ENCODE measurements at places on chromosomes 3 and 15.
A peak's percentile ranks its signal among the peaks of the same experiment; 100 is the strongest.

GRCh38 chr15:85545185-85545584 lies 164.8 kb downstream of the AKAP13 start:
- DNase-seq = no peak

DNA sequence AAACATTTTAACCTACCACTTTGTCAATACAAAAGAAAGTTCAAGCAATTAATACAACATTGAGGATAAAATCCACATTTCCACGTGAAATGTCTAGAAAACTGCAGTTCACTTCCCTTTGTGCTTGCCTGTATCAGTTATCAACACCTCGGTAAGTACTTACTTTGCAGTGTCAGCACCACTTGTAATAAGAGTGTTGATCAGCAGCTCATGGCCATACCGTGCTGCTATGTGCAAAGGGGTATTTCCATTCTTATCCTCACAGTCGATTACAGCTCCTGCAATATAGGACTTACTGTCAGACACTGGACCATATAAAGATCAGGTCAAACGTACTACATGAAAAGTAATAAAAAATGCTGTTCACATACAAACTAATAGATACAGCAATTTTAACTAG lies 84.4 kb downstream of the ANKRD28 start:
- no peak for DNase-seq

- no peak for DNase-seq
Measured at GRCh38 chr3:117553461-117553860, 843.9 kb downstream of the TUSC7 start.

DNA sequence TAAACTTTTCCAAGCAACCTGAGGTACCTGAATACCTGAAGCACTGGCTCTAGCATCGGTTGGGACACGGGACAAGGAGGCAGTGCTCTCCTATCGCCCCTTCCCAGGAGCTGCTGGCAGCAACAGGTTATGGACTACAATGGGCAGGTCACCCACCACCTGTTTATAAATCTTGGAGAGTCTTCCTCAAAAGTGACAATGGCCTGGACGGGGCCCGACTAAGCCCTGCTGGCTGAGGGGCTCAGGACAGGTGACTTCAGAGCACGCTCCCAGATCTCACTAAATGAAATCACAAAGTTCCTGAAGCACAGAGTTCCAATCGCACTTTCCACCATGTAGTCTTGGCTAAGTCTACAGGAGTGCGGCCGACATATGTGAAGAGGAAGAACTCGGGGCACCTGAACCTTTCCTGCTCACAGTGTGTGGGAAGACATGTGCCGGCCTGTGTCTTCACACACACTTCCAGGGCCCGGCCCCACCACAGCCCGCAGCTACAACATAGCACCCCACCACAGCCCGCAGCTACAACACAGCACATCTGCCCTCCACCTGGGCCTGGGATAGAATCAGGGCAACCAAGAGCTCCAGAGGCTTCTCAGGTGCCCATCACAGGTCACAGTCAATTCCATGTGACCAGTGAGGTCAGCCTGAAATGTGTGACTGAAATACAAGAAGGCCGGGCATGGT lies 12.9 kb downstream of the CYFIP1 start:
- no peak for DNase-seq

GRCh38 chr3:162938083-162938482 lies 1441.5 kb downstream of the OTOL1 start:
- DNase-seq = no peak

DNA sequence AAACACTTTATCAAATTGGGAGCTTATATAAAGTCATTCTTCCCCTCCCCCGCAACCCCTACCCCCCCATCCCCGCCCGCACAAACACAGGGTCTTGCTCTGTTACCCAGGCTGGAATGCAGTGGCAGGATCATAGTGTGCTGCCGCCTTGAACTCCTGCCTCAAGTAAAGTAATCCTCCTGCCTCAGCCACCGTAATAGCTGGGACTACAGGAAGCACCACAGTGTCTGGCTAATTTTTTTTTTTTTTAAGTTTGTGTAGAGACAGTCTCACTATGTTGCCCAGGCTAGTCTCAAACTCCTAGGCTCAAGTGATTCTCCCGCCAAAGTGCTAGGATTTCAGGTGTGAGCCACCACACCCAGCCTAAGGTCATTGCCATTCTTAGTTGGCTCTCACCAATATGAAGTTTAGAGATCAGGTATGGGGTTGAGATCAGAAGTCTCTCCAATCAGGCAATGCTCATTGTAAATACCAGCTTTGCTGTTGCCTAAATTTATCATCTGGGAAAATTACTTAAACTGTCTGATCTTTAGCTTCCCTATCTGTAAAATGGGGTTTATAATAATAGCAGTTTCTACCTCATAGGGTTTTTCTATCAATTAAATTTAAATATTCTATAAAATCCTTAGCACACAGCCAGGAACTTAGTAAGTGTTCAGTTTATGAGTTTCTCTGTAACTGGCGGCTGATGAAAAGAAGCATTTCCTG lies 60.3 kb downstream of the TGFBR2 start:
- no peak for DNase-seq

DNA sequence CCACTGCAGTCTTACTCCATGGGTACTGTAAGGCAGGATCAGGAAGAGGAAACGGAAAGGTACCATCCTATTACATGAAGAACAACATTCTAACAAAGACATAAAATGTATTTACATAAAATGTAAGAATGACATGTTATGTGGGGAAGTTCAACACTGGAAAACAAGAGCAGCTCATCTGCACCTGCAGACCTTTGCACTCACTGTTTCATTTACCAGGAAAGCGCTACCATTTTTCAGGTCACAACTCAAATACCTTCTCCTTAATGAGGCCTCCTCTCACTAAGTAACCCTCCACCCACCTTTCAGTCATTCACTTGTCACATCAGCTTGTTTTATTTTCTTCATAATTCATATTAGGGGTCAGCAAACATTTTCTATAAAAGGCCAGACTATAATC lies 2.6 kb downstream of the TMCC1 start:
- DNase-seq = no peak

GRCh38 chr3:184907681-184908649 lies 96.0 kb downstream of the VPS8 start:
- peak; percentile 36 for DNase-seq

DNA sequence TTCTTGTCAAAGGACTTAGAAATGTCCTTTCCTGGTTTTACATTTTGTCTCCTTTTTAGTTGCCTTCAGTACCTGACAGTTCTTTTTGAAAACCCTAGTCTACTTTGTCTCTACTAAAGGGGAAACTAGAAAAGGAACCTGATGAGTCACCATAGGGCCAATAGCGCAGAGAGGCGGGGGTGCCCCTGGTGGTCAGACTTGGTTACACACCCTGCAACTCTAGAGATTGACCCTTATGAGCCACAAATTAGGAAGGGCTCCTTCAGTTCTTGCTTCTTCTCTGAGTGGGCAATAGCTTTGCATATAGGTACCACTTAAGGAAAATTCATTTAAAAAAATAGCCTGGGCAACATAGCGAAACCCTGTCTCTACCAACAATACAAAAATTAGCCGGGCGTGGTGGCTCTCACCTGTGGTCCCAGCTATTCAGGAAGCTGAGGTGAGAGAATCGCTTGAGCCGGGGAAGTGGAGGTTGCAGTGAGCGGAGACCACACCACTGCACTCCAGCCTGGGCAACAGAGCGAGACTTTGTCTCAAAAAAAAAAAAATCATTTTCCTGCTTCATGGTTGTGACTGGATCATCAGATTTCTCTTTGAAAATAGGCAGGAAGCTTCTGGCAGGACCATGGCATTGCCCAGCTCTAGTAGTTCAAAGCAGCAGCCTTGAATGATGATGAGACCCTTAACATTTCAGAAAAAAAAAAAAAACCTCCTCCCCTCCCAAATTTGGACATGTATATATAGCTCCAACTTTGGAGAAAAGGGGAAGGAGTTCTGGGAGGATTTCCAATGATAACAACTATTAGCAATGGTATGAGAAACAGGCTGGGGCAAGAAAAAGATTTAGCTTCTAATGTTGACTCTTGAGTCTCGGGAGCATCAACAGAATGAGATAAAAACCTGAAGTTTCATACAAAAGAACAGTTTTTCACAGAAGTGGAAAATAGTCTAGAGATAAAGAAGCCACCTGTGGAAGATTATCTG lies 45.2 kb upstream of the RASA2 start:
- DNase-seq = peak; percentile 70

GRCh38 chr15:71806452-71806931 lies 3.9 kb upstream of the NR2E3 start:
- DNase-seq = peak; percentile 67

- peak; percentile 36 for DNase-seq
Measured at GRCh38 chr3:119627461-119627860, 29.8 kb downstream of the PLA1A start.

DNA sequence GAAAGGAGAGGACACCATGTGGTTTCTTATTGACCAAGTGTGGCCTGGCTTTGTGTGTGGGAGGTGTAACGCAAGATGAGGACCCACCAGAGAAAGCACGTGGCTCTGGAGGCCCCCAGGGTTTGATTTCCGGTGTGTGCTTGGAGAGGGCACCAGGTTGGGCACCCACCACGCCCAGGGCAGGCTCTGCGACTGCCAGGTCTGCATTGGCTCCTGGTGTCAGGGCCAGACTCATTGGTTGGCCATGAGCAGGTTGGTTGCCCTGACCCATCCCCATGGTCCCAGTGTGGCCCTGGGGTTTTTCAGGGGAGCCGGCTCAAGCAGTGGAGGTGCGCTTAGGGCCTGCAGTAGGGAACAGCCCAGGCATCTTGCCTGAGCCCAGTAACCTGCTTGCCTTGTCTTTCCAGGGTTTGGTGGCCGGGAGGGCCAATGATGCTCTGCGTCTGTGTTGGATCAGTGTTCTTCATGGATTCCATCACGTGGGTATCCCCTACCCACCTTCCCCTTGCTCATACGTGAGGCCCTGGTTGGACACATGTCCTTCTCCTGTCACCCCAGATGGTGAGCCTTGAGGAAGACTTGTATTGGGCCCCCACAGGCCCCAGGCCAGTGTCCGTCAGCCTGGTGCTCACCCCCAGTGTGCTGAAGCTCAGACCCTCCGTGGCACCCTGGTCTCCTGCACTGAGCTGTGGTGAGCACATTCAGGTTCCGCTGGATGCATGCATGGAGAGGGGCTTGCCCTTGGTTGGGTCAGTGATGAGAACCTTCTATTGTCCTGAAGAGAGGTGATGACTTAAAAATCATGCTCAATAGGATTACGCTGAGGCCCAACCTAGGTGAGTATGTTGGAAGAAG lies 193.9 kb downstream of the UBE3A start:
- DNase-seq = no peak

DNA sequence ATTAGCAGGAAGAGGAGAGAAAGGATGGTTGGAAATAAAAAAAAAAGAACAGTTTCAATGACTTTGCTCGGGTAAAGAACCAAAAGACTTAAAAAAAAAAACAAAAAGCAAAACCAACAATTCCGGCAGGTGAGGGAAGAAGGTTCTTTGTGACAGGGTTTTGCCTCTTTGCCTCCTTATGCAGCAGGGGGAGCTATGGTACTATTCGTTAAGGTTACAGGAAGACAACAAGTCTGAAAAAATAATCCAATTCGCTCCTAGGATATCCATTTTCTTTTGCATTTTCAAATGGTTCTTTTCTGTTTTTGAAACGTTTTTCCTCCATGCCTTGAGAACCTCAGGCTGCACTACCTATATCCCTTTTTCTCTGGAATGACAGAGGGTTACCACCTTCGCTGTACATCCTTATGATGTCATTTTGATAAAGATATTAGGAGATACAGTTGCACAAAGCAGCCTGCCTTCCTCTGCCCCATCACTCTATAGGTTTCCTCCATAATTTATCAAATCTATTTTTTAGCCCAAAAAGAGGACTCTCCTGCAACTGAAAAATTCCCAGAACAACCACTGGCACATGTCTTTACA lies 55.0 kb downstream of the CFAP20DC start:
- DNase-seq = peak; percentile 73

DNA sequence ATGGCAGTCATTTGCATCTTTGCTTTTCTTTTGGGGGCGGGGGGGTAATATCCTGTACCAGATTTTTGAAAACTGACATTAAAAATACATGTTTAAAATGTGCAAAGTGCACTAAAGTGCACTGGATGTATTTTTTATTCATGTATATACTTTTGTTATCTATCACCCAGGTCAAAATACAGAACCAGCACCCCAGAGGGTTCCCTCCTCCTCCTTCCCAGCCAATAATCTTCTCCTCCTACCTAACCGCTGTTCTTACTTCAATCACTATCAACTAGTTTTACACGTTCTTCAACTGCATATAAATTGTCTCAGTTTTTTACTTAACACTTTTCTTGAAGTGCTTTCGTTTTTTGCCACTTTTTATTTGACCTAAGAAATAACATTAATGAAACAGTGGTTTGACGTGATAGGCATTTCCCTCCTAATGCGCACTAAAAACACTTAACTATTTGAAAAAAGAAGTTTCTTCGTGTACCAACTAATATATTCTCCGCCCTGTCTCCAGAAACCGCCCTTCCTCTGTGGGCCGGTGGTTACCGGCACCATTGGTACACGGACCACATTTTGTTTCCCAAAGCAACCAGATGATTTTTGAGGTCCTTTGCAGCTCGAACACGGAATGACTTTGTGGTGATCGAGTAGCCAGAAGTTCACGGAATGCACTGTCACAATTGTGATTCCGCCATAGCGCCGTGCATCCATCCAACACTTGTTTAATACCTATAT lies 836 bp upstream of the AKAP13 start:
- DNase-seq = peak; percentile 17

DNA sequence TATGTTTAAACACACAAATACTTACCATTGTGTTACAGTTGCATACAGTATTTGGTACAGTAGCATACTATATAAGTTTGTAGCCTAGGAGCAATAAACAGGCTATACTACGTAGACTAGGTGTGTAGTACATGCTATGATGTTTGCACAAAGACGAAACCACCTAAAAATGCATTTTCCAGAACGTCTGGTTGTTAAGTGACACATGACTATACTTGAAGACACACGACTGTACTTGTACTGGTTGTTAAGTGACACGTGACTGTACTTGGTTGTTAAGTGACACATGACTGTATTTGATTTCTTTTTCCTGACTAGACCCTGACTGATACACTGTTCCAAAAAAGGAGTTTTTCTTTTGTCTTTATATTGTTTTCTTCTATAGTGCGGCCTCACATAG lies 34.1 kb downstream of the RAB8B start:
- DNase-seq = no peak

DNA sequence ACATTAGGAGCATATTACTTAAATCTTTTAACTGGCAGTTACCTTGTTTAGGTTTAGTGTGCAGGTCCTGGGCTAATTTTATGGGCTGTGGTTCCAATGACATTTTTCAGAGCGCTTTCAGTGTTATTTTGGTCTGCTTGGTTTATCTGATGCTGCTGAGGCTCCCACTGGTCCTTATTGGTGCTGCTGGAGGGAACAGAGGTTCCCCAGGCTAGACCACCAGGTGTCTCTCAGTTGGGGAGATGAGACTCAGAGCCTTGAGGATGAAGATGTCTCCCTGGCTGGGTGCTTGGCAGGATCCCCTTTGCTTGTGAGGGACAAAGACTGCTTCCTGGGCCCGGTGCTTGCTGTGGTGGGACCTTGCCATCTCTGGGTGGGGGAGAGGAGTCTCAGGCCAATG lies 28.3 kb upstream of the TASOR start:
- DNase-seq = no peak

DNA sequence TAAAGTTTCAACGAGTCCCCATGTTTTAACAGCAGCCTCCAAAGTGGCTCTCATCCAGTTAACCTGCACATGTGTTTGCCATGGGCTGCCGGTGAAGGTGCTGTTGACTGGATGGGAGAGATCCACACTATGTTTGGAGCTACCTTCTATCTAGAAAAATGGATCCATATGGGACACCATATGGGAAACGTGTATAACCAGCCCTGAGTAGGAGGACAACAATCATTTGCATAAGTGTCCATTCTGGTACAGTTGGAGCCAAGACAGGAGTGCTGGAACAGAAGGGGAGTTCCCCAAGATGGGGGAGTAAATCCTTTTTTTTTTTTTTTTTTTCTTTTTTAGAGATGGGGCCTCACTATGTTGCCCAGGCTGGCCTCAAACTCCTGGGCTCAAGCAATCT lies 36.6 kb downstream of the MKRN2 start:
- DNase-seq = no peak

GRCh38 chr15:59662260-59662659 lies 4.9 kb upstream of the GTF2A2 start:
- no peak for DNase-seq
